ENCODE measurements at places on chromosomes 16 and 17. TPM values are rescaled to one million over a fixed set of nuclear protein-coding genes. Genes with fewer than 3 reads are reported as not detected.

The OR1F1 gene
- total RNA-seq: 0.32 TPM

DNA sequence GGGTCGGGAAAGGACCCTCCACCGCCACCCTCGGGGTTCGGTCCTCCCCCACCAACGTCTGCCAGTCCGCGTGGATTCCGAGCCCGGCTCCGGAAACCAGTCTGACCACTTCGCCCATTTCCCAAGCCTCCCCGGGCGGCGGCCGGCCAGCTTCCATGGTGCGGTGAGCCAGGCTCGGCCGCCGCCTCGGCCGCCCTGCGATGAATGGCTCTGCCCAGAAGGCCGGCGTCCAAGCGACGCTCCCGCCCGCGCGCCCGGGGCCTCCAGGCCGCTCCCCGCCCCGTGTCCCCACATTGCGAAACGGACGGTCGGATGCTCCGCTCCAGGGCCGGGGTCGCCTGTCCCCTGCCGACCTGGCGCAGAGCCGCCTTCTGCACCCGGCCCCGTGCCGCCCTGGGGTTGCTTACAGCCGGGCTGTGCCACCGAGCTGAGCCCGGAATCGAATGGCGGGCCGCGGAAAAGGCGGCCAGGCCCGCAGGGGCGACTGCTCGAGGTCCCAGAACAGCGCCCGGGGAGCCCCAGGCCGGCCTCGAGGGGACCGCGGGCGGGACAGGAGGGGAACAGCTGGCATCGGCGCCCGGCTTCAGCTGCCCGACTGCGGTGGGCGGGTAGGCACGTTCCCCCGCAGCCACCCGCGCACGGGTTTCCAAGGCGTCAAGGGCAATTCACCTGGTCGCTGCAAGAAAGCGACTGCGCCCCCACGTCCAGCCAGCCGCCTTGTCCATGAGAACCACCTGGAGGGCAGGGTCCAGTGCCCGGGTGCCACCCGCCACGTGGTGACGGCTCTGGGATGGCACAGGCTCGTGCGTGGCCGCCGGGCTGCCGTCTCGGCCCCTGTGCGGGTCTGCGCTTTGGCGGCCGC is 18.3 kb upstream of the CBX8 start:
- no peak for DNase-seq

The GPR179 gene
- 0.10 TPM for total RNA-seq

- no peak for DNase-seq
These were observed 86.7 kb upstream of the ELAC2 start for GRCh38 chr17:13104576-13104975.

DNA sequence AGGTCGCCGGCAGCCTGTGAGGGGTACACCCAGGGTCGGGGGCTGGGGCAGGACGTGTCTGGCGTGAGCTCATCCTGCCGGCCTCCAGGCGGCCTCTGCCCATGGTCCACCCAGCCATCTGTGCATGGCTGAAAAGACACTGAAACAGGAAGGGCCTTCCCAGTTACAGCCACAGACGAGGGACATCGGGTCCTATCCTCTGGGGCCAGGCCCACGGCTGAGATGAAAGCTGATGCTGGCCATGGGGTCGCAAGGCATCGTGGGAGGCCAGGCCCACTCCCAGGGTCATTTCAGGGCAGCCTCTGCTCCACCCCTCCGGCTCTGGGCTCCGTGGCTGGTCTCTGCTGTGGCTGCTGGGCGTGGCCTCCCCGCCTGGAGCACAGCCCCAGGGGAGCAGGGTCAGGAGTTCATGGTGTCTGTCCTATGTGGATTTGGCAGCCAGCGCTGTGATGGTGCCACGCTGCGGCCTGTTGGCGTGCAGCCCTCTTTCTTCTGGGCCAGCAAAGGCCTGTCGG is 16.6 kb upstream of the ATP6V0C start:
- DNase-seq: no peak

GRCh38 chr16:80015566-80015965 is 415.0 kb upstream of the MAF start:
- peak; percentile 56 for DNase-seq

- peak; percentile 47 for DNase-seq
These were observed 469 bp downstream of the AMZ2 start for GRCh38 chr17:68248199-68248825.

The VAT1L gene
- total RNA-seq: 3.3 TPM

GRCh38 chr17:73430165-73430680 is 118.4 kb upstream of the CDC42EP4 start:
- no peak for DNase-seq

The ANKRD40CL gene
- not detected for total RNA-seq

The MYH1 gene
- not detected for total RNA-seq

DNA sequence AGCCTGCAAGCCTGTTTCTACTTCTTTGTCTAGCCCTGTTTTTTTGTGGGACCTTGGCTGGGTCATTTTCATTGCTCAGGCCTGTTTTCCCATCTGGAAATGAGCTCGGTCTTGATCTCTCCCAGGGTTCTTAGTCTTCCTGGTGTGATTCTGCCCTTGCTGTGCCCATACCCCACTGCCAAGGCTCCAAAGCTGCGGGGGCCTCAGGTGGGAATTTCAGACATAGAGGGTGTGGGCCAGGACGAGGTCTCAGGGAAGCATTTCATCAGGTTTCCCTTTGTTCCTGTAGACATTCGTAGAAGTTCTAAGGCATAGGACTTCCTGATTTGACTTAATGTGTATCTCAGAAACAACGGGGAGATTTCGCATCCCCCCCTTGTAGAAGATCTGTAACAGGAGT is 5.8 kb downstream of the MPRIP start:
- DNase-seq: no peak

- no peak for DNase-seq
These were observed 11.7 kb upstream of the HEATR6 start for GRCh38 chr17:60090417-60090816.

The ZG16B gene
- total RNA-seq: not detected

The LRRC37B gene
- 10.0 TPM for total RNA-seq

DNA sequence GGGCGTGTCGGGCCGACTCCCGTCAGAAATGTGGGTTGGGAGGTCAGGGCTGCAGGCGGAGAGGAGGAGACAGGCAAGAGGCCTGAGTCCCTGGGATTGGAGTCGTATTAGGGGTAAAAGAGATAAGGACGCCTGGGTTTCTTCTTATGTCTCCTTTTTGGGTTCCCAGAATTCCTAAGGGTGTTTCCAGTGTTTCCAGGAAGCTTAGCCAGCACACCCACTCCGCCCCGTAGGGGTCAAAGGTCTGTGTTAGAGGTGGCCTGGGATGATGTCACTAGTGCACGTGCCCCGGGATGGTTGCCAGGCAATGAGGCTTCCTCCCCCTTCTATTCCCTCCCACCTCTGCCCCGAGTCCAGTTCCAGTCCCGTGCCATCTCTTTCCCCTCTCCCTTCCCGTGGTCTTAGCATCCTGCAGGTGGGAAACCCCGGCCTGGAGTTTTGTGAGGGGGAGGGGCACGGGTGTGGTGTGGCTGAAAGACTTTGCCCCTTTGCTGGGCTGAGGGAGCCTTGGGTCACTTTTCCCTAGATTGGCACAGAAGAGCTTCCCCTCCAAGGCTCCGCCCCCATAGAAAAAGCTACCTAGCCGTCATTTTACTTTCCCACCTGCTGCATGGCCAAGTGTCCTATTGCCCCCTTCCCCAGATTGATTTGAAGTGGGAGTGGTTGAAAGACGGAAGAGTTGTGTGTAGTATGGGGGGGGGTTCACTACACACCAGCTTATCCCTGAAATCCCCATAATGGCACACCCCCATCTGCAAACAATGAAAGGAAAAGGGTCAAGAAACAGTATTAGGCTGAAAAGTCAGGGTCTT is 2.8 kb downstream of the KDM6B start:
- peak; percentile 85 for DNase-seq

DNA sequence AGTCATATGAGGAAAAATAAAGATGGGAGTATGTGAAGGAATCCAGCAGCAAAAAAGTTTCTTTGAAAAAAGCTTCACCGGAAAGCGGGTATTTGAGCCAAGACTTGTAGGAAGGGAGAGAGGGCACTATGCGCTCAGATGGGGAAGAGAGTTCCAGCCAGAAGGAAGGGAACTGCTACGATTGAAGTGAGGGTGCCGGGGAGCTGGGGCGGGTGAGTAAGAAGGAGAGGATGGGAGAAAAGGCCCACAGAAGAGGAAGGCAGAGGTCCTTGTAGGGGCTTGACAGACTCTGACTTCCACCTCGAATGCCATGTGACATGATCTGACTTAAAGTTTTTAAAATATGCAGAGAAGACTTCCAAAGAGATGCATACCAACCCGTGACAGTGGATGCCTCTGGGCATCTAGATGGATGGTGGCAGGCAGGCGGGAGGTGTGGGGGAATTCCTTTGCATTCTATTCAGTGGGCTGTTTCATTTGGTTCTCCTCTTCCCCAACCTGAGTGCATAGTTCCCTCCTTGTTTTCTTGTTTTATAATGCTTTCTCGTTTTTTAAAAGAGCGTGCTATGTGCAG is 44.9 kb downstream of the CDRT4 start:
- no peak for DNase-seq

DNA sequence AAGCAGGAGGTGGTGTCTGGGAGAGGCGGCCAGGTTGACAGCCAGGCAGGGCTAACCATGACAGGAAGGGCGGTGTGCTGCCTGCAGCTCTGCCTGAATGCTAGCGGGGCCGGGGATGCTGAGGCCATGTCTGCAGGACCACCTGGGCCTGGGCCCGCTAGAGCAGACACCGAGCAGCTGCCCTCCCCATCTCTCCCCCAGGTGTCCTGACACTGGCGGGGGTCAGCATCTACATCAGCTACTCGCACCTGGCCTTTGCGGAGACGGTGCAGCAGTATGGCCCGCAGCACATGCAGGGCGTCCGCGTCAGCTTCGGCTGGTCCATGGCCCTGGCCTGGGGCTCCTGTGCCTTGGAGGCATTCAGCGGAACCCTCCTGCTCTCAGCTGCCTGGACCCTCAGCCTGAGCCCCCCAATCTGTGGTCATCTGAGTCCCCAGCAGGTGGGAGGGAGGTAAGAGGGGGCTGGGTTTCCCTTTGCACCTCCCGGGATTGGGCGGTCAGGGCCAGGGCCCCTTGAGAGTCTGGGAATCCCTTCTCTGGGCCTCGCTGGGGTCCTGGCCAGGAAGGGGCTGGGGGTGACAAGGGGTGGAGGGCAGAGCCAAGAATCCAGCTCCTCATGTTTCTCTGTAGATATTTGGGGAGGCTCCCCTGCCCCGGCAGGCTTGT is 7.5 kb downstream of the TMEM235 start:
- no peak for DNase-seq

The OR3A2 gene
- total RNA-seq: not detected

GRCh38 chr16:83727751-83728352 is 79.9 kb upstream of the HSBP1 start:
- no peak for DNase-seq

DNA sequence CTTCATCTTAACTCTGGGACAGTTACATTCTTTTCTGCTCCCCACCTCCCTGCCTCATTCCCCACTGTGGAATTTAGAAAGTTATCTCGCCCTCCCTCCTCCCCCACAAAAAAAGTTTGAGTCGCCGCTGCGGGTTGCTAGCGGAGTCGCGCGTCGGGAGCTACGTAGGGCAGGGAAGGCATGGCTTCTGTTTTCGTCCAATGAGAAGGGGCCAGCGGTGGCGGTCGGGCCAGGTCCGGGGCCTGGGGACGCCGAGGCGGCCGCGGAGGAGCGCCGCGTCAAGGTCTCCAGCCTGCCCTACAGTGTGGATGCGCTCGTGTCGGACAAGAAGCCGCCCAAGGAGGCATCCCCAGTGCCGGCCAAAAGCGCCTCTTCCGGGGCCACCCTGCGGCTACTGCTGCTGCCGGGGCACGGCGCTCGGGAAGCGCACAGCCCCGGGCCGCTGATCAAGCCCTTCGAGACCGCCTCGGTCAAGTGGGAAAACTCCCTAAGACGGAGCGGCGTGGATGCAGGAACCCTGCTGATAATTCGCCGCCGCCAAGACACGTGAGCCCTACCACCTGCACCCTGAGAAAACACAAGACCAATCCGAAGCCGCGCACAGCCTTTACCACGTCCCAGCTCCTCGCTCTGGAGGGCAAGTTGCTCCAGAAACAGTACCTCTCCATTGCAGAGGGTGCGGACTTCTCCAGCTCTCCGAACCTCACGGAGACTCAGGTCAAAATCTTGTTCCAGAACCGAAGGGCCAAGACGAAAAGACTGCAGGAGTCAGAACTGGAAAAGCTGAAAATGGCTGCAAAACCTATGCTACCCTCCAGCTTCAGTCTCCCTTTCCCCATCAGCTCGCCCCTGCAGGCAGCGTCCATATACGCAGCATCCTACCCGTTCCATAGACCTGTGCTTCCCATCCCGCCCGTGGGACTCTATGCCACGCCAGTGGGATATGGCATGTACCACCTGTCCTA is 8.9 kb downstream of the OR4D1 start:
- no peak for DNase-seq
